ENCODE measurements at places on chromosomes 12 and 14. TPM values are rescaled to one million over a fixed set of nuclear protein-coding genes. Genes with fewer than 3 reads are reported as not detected.

CCDC196 gene
- polyA plus RNA-seq = 0.72 TPM

OR4K5 gene
- not detected for polyA plus RNA-seq

GRIN2B gene
- polyA plus RNA-seq = 0.04 TPM

SLC22A17 gene
- 46.9 TPM for polyA plus RNA-seq

AMHR2 gene
- polyA plus RNA-seq = 8.8 TPM

RTL1 gene
- 0.16 TPM for polyA plus RNA-seq

PCNX4 gene
- polyA plus RNA-seq = 48.4 TPM

DNA sequence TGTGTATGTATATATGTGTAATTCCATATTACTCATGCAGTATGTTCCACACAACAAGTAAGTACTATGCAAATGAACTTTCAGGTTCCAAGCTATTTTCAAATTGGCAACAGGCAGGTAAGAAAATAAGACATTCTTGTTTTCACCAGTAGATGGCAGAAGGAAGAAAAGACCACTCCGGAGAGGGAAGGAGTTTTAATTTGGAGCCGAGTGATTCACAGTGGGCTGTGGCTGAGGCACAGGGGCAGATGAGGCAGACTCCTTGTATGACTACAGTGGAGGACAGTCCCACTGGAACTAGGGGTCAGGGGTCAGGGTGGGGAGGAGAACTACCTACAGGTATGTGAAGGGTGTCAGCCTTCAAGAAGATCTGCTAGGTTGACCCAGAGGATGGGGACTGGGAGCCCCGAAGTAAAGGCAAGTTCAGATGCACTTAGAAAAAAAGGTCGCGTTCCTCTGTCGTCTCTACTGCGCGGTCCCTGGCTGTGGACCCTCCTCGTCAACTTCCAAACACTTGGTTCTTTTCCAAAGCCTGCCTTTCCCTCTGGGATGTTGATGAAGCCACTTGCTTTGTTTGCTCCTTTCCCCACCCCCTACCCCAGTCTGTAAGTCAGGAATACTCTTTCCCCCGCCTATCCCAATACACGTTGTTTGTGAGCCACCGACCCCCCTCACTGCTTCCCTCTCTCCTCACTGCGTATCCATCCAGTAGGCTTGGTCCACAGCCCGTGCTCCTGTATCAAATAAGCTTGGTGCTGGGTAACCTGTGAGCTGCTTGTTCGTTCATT lies 24.1 kb downstream of the DDX47 start:
- peak; percentile 57 for DNase-seq

GRCh38 chr12:23750923-23751322 lies 198.5 kb downstream of the SOX5 start:
- DNase-seq = no peak

DNA sequence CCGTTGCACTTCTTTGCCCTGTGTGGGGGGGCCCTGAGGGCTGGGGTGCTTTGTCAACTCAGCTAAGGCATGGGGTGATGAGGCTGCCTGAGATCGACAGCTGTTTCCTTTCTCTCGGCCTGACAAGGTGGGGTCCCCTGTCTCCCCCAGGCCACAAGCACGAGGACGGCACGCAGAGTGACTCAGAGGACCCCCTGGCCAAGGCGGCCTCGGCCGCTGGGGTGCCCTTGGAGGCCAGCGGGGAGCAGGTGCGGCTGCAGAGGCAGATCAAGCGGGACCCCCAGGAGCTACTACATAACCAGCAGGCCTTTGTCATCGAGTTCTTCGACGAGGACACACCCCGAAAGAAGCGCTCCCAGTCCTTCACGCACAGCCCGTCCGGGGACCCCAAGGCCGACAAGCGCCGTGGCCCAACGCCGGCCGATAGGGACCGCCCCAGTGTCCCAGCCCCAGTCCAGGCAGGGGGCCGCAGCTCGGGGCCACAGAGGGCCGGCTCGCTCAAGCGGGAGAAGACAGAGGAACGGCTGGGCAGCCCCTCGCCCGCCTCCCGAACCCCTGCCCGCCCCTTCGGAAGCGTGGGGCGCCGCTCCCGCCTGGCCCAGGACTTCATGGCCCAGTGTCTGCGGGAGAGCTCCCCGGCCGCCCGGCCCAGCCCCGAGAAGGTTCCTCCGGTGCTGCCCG lies 18.8 kb downstream of the CEP170B start:
- no peak for DNase-seq

- DNase-seq = no peak
Observed at GRCh38 chr14:69955855-69956845, 76.9 kb downstream of the SMOC1 start.

- DNase-seq = no peak
Observed at GRCh38 chr14:79544698-79545070, 666.6 kb downstream of the DIO2 start.

- no peak for DNase-seq
Observed at GRCh38 chr12:4148418-4149056, 125.0 kb upstream of the CCND2 start.

DNA sequence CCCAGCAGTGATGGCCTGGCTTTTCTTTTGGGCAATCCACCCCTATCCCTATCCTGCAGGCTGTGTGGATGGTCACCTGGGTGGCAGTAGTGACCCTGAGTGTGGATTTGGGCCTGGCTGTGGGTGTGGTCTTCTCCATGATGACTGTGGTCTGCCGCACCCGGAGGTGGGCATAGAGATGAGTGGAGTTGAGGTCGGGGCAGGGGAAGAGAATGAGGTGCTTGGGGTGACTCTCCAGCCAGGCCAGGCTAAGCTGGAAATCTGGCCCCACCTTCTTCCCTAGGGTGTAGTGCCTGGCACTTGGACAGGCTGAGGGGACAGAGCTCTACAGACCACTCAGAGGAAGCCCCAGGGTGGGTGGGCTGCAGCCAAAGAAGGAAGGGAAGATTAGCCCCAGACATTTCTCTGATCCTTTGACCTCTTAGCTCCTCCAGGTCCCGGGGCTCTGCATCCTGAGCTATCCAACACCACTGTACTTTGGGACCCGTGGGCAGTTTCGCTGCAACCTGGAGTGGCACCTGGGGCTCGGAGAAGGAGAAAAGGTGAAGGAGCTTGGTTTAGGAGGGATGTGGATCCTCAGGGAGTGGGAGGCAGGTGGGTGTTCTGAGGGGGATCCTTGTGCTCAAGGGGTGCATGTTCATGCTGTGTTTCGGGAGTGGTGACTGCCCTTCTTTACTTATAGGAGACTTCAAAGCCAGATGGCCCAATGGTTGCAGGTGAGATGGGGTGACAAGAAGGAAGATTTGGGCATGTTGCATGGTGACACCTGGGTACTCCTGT lies 8.4 kb downstream of the B4GALNT1 start:
- no peak for DNase-seq

GRCh38 chr12:14768823-14769405 lies 34.4 kb downstream of the WBP11 start:
- DNase-seq = peak; percentile 40

DNA sequence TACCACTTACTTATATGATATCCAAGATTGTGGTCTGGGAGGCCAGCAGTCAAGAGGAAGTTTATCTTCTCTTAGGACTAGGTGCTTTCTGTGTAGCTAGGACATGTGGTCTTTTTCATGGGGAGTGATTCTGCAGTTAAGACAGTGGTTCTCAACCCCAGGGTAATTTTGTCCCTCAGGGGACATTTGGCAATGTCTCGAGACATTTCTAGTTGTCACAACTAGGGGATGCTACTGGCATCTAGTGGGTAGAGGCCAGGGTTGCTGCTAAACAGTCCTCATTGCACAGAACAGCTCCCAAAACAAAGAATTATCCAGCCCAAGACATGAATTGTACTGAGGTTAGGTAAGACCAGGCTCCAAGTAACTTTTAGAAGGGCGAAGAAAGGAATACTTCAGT lies 20.0 kb downstream of the AMDHD1 start:
- no peak for DNase-seq

DNA sequence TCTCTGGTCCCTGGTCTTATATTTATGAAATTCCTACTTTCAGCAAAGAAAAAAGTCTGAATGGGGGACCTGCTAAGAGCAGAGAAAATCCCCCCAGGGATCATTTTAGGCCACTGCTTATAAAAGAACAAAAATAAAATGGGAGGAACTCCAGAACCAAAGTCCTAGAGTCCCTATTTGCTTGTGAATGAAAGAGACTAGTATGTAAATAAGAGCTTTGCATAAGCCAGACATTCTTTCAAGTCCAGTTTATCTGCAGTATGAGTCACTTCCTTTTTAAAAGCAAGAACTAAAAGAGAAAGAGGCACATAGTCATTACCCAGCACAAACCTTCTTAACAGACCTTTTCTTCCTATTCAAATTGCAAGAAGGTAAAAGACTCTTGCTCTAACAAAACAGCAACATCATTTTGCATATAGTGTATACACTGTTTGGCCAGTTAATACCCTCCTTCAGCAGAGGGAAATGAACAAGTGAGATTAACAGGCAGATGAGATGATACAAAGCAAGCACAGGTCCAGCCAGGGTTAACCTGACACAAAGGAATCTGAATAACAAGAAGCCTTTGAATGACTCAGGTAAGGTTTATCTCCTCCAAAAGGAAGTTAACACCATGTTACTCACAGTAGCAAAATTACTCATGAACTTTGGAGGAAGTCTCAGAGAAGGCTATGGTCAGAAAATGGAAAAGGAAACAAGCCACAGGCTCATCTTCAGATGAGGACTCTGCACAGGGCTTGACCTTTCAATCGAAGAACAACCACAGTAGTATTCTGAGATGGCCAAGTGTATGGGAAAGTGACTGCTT lies 87.3 kb downstream of the PHLDA1 start:
- peak; percentile 34 for DNase-seq

DNA sequence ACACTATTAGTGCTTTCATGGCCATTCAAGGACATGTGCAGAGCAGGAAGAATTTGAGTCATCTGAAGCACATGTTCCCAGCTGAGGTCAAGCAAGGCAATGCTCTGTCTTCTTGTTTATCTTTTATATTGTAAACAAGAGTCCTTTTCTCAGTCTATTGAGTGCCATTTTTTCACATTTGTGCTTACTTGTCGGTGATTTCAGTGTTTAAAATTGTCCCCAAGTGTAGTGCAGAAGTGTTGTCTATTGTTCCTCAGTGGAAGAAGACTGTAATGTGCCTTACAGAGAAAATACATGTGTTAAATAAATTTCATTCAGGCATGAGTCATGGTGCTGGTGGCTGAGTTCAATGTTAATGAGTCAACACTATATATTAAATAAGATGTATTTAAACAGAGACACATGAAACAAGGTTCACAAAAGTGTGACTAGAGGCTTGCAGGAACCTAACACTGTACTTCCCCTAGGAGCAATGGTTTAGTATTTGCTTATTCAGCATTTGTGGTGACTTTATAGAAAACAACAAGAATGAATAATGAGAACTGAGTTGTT lies 391.1 kb downstream of the LRIG3 start:
- DNase-seq = no peak

GRCh38 chr14:33964599-33965317 lies 13.9 kb upstream of the EGLN3 start:
- no peak for DNase-seq

- DNase-seq = no peak
Observed at GRCh38 chr12:26810330-26810729, 22.7 kb downstream of the ITPR2 start.

GRCh38 chr12:32502693-32503502 lies 103.5 kb downstream of the FGD4 start:
- DNase-seq = peak; percentile 60

GRCh38 chr12:62653304-62653703 lies 186.7 kb downstream of the MON2 start:
- DNase-seq = no peak

Data from large intestine (tissue), 12 donors.